ENCODE measurements at places on chromosomes 6 and 20. TPM values are rescaled to one million over a fixed set of nuclear protein-coding genes. Genes with fewer than 3 reads are reported as not detected.

C6orf118 gene
- total RNA-seq = not detected

LY6G6C gene
- total RNA-seq = under 0.01 TPM

VSX1 gene
- not detected for total RNA-seq

KIF25 gene
- total RNA-seq = 2.0 TPM

ENPP1 gene
- total RNA-seq = 26.8 TPM

HNF4A gene
- total RNA-seq = 0.19 TPM
